GM06990 (cell line): ENCODE measurements at places on chromosomes 7 and 10.

DNA sequence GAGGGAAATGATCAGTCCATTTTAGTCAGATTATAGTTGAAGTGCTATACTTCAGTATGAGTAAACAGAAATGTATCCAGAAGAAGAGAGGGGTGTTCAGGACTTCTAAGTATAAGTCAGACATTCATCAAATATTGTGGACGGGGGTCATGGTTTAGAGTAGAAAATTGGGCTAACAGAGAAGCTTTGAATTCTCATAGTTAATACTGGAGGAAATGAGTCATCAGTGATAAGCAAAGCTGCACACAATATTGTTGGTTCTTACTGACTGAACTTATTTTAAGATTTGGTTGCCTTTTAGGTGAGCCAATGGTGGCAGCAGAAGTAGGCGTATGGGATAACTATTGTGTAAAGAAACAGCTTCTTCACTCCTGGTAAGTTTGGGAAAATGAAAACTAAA is 1.7 kb upstream of the SUMF2 start:
- no peak for DNase-seq

GRCh38 chr10:51156926-51157325 is 82.6 kb downstream of the PRKG1 start:
- no peak for DNase-seq

DNA sequence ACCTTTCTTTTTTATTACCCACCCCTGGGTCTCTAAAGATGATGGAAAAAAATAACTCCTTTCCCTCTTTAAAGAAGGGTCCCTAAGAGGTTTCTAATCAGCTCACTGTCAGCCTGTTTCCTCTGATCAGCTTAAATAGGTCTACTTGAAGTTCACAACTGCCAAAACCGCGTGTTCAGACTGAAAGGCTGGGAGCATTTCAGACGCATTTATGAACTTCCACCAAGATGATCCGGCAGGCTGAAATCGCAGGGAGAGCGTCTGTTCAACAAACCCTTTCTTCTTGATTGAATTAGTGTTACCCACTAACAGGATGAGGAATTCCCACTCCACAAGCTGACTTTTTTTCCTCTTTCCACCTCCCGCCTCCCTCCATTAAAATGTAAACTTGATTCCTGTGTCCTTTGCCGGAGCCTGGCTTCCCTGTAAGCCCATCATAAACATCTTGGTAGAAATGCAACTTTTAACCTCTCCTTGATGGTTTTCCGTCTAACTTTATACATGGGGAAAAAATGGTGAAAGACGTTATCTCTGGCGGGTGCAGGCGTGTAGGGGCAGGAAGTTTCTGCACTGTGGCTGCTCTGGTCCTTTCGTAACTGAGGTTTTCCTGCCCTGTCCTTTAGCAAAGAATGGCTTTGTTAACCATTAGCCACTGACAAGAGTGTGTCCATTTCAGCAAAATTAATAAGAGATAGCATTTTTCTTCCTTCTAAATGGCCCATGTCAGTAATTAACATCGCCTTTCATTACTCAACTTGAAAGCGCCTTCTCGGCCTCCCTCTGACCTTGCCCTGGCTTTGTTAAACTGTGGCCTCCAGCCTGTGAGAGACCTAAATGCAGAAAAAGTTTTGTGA is 130.7 kb downstream of the BAMBI start:
- DNase-seq: no peak

GRCh38 chr10:1142596-1142995 is 86.4 kb downstream of the WDR37 start:
- no peak for DNase-seq
